ENCODE measurements at places on chromosomes 6 and 20.

DNA sequence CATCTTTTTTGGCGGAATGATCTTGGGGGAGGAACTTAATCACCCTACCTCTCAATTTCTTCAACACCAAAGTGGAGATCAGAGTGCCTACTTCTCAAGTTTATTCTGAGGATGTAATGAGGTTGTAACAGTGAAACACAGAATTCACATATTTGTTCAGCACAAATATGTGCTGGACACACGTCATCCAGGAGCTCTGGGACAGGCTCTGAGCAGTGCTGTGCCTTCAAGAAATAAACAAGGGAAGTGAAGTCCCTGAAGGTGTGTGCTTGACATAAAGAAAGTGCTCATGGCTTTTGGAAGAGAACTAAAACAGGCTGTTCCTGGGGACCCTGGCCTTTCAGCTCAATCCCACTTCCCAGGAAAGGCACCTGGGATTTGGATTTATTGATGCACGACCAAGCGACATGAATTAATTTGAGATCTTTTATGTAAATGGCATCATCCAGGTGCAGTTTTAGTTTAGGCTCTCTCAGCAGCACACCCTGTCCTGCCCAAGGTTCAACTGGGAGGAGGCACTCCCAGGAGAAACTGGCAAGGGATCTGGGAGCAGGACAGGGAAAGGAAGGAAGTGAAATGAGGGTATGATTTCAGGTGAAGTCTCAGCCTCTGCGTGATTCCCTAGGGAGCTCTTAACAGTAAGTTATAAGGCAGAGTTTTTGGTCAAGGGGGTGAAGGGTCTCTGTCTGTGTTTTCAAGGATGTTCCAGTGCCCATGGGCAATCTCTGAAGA is 211.0 kb downstream of the FOXA2 start:
- ATAC-seq = no peak

DNA sequence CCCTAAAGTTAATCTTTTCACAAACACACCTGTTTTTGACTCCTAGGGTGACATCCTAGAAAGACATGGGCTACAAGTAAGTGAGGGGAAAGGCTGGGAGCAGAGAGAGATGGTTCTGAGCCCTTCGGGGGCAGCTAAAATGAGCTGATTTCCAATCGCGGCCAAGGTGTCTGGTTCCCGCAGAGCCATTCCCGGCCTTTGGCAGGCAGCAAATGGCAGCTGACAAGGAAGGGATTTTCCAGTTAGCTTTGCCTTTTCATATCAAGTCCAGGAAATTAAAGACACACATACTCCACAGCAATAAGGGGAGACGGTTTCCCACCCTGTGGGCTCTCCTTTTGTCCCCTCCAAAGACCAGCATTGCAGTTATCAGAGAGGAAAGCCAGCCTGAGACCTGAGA is 228.5 kb downstream of the ZMYND8 start:
- no peak for ATAC-seq

GRCh38 chr20:23039885-23040508 is 4.9 kb downstream of the SSTR4 start:
- ATAC-seq = no peak

GRCh38 chr6:69064226-69064625 is 429.1 kb downstream of the ADGRB3 start:
- ATAC-seq = no peak

GRCh38 chr6:168193816-168194721 is 115.1 kb upstream of the FRMD1 start:
- ATAC-seq = no peak

DNA sequence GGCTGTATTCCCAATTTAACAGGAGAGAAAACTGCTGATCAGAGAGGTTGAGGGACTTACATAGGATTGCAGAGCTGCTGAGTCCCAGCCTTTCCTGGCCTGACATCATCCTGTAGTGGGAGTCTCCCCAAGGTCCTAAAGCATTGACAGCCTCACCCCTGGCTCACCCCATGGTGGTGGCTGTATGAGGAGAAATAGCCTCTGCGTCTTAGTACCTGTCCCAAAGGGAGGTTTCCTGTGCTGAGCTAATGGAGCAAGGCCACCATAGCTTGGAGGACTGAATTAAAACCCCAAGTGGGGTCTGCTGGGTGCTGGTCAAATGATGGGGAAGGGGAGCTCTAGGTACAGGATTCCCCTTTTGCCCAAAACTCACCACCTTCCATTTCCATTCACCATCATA is 525.1 kb downstream of the CDH26 start:
- no peak for ATAC-seq

DNA sequence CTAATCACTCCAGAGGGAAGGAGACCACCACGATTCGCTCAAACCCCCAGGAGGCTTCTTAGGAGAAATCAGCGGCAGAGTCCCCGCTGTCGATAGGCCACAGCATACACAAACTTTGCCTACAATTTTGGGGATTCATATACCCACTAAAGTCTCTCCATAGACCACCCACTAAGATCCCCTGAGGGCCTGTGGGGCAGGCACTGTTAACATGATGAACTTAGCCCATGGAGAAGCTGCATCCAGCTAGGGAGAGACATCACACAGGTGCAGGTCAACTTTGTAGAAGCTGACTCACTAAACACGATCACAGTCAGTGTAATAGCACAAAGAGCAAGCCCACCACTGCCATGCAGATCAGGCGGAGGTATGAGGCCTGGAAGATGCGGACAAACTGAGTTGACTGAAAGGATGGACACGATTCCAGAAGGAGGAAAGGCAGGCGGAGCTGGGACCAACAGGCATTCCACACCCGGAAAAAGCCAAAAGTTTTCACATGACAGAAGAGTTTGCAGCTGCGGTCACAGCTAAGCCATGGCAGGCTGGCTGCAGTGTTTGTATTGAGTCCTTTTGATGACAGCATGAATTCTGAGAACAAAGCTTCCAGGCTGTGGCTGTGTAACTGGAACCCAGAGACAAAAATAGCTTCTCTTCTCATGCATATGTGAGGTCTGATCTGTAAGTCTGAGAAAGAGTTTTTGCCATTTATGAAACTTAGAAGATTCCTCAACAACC is 75.7 kb upstream of the QKI start:
- no peak for ATAC-seq

- no peak for ATAC-seq
Measured at GRCh38 chr6:7587631-7588100, 2.3 kb upstream of the SNRNP48 start.

- peak; percentile 44 for ATAC-seq
Measured at GRCh38 chr20:32583581-32584070, 1.5 kb downstream of the NOL4L start.

GRCh38 chr6:51049288-51049982 is 230.8 kb downstream of the TFAP2B start:
- no peak for ATAC-seq

DNA sequence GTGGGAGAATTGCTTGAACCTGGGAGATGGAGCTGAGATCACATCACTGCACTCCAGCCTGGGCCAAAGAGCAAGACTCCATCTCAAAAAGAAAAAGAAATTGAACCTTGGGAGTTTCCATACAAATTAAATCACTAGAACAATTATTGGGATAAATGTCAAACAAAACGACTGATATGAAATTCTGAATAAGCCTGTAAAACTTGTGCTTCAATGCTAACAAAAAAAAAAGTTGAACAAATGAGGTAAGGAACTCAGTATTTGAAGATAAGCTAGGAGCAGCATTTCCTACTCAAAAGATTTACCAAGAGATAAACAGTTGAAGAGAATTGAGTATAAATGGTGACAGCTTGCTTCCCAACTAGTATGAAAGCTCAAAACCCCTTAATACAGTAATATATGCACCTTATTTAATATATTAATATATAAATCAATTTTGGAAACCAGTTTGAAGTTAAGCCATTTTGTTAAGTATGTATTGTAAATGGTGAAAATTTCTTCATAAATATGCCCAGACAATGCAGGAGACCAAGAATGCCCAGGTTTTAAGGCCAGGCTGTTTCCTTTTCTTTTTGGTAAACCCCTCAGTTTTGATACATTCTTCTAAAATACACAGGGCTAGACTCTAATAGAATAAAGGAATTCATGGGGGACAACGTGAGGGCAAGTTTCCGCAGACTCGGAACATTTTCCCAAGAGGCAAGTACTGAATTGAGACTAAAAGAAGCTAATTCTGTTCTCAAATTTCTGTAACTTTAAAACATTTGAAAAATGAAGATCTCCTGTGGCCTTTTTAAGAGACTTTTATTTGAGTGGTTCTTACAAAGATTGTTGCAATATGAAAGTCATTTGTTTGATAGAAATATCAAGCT is 3.9 kb downstream of the ROMO1 start:
- ATAC-seq = no peak

DNA sequence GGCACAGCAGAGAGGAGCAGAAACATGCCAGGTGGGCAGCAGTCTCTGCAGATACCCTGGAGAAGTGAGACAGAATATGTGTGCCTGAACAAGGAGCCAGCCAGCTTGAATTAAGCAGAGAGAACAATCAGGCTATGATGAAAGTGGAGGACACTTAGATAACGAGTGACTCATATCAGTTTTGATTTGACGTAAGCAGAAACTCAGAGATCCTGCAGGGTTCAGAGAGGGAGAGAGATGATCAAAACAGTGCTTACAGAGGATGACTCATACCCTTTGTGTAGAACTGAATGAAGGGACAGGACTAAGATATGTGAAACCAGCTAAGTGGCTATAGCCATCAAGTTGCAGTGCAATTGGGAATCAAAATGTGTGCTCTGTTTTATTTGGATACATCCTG is 300.7 kb downstream of the TENT5A start:
- ATAC-seq = peak; percentile 65
